Activated CD8-positive, alpha-beta T cell treated with anti-CD3 and anti-CD28 coated beads for 36 hours (primary cell): ENCODE measurements at places on chromosomes 5 and 9.

DNA sequence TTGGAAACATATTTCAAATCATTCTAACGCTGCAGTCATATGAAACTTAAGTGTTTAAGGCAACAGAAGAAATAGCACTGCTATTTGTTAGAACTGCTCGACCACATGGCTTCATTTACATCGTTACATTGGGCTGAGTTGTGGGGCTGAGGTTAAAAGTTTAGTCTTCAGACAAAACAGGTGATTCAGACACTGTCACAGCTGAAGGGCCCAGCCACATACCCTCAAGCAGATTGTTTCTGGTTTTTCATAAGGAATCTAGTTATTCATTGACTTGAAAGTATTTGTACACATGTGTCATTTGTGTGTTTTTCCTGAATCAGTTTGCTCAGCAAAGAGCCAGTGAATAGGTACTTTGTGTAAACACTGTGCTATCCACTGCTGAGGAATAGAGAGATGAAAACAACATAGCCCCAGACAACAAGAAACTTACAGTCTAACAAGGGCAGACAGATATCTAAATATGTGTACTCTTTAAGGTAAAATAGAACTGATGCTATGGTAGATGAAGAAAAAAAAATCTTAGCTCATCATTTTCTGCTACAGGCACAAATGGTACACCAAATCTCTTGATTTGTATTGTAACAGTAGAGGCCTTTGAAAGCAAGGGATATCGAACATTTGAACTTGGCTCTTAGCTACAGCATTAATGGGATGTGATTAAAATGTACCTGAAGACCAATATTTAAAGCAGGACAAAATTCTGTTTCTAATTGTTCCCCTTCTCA lies 357.6 kb upstream of the RPS23 start:
- no peak for DNase-seq

DNA sequence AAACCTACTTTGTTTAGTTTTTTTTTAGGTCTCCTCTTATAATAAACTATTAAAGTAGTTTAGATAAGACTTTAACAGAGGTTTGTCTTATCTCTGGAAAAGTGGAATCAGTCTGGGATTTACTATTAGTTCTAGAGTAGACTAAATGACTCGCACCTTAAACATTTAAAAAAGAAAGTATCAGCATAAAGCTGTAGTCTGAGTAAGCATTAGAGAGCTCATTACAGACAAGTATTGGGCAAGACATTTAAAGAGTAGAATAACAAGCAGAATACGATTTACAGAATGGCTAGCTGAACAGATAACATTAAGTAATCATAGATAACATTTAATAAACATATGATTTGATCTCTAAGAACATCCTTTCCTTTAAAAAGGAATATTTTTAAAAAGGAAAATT lies 226.0 kb upstream of the DMAC1 start:
- no peak for DNase-seq

GRCh38 chr9:6686396-6686795 lies 40.9 kb upstream of the GLDC start:
- no peak for DNase-seq

DNA sequence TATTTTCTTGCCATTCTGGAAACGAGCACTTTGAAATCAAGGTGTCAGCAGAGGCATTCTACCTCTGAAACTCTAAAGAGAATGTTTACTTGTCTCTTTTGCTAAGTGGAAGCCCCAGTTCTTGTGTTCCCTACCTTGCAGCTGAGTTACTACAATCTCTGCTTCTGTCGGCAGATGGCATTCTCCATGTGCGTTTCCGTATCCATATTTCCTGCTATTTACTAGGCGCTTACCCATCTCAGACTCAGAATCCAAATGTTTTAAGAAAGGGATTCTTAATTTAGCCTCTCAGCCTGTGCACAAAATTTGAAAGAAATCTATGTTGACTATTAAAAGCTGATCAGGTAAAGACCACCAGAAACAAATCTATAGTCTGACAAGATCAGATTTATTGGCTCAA lies 221.3 kb upstream of the FTMT start:
- no peak for DNase-seq

DNA sequence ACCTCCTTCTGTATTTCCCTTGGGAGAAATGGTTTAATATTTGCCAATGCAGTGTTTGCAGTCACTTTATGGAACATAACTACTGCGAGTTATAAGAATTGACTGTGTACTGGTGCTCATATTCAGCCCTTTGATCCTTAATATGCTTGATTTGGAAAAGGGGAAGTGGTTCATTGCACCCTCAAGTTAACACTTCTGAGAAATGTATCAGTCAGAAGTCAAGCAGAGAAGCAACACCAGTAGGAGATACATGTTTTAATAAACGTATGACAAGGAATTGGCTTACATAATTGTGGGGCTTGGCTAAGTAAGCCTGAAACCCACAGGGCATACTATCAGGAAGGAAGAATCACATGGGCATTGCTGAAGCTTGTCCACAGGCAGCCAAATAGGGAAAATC lies 131.0 kb upstream of the SPRY4 start:
- no peak for DNase-seq

DNA sequence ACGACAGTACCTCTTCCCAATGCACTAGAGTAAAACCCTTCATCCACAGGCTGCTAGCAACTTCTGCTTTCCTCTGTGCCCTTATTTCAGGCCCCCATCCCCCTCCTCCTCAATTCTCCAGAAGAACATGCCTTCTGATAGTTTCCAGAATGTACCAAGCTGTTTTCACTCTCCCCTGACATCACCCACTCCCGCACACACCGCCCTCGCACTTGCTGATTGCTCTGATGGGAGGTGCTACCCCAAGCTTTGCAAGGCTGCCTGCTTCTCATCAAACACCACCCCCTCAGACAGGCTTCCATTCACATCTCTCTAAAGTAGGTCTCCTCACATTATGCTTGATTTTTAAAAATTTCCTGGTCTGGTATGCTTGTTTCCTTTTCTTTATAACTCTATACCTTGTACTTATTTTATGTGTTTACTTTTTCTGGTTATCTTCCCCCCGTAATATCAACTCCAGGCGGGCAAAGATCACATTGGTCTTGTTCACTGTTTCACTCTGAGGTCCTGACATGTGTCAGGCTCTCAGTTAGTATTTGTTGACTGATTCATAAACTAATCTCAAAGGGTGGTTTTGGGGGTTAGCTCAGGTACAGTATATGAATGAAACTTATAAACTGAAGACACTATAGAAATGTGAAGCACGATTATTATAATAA lies 91.0 kb upstream of the C9orf72 start:
- DNase-seq = no peak
